COR-L47 (cell line): ENCODE measurements at places on chromosomes 16 and 17.

DNA sequence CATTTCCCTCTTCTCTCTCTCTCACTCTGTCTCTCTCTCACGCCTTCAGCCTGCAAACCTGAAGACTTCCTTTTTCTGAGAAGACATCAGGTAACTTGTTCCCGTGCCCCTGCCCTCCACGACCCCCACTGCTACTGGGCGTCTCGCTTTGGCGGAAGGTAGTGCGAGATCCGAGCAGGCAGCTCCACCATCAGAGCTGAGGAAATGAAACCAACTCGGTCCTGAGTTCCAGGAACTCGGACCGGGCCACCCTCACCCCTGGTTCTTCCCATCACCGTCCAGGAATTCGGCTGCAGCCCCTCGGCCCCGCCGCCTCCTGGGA, 585 bp downstream of the MLKL start:
- DNase-seq = no peak

- DNase-seq = no peak
Observed at GRCh38 chr16:67945392-67945933, 1.5 kb upstream of the LCAT start.

DNA sequence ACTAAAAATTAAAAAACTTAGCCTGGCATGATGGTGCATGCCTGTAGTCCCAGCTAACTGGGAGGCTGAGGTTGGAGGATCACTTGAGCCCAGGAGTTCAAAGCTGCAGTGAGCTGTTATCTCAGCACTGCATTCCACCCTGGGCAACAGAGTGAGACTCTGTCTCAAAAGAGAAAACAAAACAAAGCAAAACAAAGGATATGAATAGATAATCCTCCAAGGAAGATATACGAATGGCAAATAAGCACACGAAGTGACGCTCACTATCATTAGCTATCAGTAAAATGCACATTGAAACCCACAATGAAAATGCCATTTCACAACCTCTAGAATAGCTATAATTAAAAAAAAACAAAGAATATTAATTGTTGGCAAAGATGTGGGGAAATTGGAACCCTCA, 386.2 kb upstream of the CCL2 start:
- no peak for DNase-seq

DNA sequence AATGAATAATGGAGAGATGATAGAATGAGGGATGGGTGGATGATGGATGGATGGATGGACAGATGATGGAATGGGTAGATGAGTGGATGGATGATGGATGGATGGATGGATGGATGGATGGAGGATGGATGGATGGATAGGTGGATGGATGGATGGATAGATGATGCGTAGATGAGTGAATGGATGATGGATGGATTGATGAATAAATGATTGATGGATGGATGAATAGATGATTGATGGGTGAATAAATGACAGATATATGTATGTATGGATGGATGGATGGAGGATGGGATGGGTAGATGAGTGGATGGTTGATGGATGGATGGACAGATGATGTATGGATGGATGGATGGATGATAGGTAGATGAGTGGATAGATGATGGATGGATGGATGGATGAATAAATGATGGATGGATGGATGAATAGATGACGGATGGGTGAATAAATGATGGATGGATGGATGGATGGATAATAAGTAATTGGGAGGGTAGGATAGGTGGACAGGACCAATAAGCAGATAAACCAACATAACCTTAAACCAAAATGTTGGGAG, 7.9 kb downstream of the TRPV3 start:
- no peak for DNase-seq

DNA sequence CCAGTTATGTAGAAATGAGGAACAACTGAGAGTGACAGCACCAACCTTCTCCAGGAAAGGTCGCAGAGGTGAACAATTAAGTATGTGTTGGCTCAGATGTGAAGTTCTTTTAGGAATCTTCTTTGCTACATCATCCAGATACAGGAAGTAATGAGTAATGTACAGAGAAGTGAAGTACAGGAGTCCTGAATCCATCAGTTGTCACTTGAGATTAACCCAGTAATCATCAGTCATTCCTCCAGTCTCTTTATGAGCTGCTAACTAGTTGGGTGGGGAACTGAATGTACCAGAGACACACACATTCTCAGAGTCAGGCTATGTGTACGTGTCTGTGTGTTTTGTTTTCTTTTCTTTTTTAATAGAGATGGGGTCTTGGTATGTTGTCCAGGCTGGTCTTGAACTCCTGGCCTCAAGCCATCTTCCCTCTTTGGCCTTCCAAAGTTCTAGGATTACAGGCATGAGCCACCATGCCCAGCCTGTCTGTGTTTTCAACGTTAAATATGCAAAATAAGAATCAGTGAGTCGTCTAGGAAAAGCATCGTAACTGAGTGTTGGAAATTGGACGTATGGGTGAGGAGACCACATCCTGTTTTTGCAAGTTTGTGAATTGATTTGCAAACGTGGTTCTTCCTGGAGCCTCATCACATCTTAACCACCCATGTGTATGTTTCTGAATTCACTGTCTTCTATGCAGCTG, 19.9 kb downstream of the ZNF200 start:
- DNase-seq = no peak

DNA sequence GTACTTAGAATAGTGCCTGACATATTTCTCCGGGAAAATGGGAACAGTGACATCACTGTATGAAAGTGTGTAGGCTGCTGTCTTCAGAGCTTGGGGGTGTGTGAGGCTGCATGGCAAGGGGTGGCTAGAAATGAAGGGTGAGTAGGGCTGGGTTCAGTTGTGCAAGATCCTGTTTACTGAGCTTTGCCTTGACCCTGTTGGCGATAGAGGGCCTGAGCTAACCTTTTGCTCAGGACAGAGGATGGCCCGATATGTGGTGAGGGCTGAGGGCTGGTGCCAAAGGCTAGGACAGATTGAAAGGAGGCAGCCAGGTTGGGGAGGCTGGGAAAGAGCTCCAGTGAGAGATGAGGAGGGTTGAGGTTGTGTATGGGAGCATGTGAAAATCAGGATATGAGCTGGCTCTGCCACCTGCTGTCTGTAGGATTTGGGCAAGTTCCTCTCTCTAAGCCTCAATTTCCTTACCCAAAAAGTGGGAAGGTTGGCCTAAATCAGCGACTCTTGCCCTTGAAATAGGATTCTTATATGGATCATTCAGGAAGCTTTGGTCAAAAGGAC, 6.0 kb upstream of the CCL1 start:
- no peak for DNase-seq

DNA sequence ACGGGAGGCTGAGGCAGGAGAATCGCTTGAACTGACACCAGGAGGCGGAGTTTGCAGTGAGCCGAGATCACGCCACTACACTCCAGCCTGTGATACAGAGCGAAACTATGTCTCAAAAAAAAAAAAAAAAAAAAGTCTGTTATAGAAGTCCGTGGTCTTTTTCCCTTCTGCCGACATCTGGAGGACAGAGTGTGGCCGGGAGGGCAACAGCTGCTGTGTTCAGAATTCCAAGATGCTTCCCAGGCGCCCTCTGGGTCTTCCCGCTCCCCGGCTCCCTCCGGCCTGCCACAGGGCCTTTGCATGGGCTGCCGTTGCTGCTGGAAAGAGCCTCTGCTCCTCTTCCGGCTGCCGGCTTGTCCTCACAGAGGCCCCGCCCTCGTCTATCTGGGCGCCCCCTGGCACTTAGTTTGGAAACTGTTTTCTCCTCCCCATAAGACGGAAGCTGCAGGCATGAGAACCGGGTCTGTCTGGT, 2.4 kb upstream of the CACNA1H start:
- DNase-seq = no peak

GRCh38 chr17:11813278-11813677, 184.0 kb downstream of the ZNF18 start:
- no peak for DNase-seq

DNA sequence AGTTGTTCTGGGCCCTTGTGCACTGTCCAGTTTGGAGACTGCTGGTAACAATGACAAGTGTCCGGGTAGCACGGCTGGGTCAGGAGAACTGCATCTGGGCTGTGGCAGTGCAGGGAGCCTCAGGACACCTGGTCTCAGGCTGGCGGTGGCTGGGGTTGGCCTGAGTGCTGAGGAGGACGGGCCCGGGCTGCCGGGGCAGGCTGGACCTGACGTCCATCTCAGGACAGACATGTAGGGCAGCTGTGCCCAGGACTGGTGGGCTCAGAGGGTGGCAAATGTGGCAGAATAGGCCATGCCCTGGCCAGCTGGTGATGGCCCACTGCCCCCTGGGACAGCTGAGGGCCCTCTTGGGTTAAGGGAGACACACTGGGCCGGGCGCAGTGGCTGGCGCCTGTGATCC, 4.2 kb upstream of the NLRC3 start:
- DNase-seq = no peak

GRCh38 chr17:34756637-34757021, 177.2 kb downstream of the TMEM132E start:
- DNase-seq = no peak

- no peak for DNase-seq
Observed at GRCh38 chr16:525520-526180, 1.9 kb upstream of the CAPN15 start.

- DNase-seq = no peak
Observed at GRCh38 chr16:62711797-62712196, 675.6 kb upstream of the CDH8 start.

GRCh38 chr16:69187446-69188235, 677 bp downstream of the SNTB2 start:
- DNase-seq = peak; percentile 38

DNA sequence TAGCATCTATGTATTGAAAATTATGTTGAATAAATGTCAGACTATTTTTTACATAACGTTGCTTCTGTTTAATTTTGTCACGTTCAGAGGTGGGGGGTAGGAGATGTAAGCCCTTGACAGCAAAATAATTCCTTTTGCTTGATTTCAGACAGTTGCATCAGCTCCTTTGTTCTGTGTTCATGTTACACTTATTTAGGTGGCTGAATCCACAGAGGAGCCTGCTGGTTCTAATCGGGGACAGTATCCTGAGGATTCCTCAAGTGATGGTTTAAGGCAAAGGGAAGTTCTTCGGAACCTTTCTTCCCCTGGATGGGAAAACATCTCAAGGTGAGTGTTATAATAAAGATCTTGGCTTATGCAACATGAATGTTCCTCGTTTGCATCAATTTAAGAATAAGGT, 4.5 kb downstream of the HERPUD1 start:
- DNase-seq = no peak

DNA sequence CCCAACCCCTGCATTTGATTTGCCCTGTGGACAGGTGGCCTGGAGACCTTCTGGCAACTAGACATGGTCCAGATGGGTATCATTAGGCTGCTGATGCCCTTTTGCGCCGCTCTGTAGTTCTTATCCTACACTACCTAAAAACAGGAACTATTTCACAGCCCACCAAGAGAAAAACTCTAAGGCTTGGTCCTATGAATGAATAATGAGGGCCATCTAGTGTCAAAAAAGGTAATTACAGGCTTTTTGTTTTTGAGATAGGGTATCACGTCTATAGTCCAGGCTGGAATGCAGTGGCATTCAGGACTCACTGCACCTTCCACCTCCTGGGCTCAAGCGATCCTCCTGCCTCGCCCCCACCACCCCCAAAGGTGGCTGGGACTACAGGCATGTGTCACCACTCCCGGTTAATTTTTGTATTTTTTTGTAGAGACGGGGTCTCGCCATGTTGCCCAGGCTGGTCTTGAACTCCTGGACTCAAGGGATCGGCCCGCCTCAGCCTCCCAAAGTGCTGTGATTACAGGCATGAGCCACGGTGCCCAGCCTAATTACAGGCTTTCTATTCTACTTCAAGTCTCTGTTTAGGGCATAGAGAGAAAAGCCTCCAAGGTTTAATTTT, 20.9 kb downstream of the COIL start:
- peak; percentile 24 for DNase-seq

DNA sequence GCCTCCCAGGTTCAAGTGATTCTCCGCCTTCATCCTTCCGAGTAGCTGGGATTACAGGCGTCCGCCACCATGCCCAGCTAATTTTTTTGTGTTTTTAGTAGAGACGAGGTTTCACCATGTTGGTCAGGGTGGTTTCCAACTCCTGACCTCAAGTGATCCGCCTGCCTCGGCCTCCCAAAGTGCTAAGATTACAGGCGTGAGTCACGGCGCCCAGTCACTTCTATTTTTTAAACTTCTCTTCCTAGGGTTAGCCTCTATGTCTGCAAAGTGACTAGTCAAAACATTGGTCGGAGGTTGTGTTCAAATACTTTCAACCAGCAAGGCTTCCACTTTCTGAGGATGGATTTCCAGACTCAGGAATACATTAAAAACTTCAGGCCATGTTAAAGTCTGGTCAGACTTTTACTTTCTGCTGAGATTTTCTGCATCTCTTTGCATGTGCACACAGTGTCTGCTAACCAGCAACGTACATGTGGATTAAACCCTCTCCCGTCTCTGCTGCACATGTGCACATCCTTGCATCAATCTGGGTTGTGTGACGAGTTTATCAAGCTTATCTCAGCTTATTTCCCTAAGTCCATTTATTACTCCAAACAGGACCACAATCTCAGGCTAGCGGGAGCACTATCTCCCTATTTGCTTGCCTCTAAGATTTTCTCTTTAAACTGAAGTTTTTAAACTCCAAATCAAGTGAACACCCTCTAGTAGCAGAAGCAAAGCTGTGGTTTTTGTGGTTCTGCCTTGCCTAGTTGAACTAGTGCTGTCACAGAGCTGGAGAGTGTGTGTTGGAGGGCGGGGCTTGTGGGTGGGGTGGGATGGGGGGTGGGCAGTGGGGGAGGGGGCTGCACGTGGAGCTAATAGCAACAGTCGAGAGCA, 525.2 kb upstream of the GOT2 start:
- DNase-seq = no peak

DNA sequence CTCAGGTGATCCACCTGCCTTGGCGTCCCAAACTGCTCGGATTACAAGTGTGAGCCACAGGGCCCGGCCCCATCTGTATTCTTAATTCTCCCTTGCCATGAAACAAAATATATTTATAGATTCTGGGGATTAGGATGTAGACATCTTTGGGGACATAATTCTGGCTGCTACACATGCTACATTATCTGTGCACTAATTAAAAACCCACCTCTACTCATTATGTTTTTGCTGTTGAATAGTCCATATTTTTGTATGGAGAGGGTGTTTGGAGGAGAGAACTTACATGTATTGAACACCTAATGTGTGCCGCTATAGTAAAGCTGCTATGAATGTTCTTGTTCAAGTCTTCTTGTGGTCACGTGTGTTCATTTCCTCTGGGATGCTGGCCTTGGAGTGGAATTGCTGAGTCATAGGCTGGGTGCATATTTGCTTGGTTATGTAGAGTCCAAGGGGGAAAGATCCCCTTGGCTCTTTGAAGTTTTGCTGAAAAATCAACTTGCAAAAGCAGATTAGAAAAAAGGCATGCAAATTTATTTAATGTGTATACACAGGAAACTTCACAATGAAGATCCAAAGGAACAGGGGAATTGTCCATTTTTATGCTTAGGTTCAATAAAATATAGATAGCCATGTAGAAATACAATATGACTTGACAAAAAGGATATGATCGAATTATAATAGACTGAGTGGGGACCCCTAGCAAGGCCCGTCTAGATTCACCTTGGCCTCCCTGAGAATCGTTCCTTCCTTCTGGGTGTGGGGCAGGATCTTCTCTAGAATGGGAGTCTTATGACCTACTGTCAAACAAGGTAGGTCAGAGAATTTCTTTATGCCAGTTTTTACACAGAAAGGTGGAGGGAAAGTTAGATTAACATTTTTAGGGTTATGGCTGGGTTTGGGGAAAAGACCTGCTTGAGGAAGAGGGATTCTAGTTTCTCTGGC, 42.1 kb upstream of the GPRC5B start:
- DNase-seq = no peak

- DNase-seq = peak; percentile 40
Observed at GRCh38 chr16:51151961-51152663, 1.0 kb upstream of the SALL1 start.

- no peak for DNase-seq
Observed at GRCh38 chr16:81442916-81443687, 1.5 kb upstream of the CMIP start.

GRCh38 chr16:19874851-19875546, 9.6 kb downstream of the GPRC5B start:
- no peak for DNase-seq
